ENCODE measurements at places on chromosomes 7 and 10.

GRCh38 chr7:25308906-25309705, 80.8 kb upstream of the NPVF start:
- DNase-seq, result no peak

DNA sequence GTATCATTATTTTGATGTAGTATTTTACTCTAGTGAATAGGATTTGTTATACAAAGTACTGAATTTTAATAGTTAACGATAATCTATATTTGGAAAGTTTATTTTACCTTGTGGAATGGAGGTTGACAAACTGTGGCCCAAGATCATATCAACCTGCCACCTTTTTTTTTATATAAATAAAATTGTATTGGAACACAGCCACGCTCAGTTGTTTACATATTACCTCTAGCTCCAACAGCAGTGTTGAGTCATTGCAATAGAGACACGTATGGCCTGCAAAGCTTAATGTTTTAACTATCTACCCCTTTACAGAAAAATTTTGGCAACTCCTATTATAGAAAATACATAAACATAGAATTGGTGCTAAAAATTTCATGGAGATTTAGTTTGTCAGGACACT, 239.3 kb downstream of the THSD7A start:
- no peak for DNase-seq

GRCh38 chr10:124657806-124658205, 86.4 kb downstream of the FAM53B start:
- DNase-seq, result no peak

DNA sequence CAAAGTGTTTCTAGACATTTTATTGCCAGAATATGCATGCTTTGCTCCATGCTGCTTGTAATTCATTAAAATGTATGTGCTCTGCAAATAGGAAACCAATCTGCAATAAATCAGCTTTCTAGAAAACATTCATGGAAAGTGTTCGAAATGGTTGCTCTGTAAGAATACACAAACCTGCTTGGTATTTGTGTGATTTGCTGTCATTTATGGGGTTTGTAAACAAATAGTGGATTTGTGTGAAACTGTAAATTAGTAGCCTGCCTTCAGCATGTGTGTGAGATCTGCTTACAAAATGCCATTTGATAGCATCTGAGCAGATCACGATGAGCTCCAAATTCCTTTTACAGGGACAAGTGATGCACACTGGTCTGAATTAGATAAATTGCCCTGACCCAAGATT, 219.0 kb upstream of the CSTF2T start:
- no peak for DNase-seq

GRCh38 chr7:81410471-81411117, 359.3 kb downstream of the HGF start:
- DNase-seq, result no peak

- no peak for DNase-seq
Measured at GRCh38 chr10:110524859-110525232, 27.1 kb downstream of the DUSP5 start.

GRCh38 chr7:46146454-46147255, 225.6 kb upstream of the IGFBP3 start:
- no peak for DNase-seq

DNA sequence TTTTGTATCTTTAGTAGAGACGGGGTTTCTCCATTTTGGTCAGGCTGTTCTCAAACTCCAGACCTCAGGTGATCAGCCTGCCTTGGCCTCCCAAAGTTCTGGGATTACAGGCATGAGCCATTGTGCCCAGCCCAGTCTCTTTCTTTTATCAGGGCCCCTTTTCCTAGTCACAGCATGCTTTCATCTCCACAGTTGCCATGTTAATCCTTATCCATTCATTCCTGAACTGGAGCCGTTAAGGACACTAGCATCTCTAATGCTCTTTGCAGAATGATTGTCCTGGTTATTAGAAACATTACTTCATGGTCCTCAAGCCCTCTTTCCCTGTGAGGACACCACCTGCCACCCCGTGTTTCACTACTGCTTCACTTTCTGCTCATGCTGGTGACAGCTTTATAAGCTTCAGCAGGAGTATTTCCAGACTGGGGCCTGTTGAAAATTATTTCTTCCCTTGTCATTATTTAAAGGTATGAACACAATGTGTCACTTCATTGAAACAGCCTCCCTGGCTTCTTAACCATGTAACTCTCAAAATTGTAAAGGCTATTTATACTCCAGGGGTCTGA, 313.9 kb downstream of the BMPER start:
- DNase-seq, result no peak

DNA sequence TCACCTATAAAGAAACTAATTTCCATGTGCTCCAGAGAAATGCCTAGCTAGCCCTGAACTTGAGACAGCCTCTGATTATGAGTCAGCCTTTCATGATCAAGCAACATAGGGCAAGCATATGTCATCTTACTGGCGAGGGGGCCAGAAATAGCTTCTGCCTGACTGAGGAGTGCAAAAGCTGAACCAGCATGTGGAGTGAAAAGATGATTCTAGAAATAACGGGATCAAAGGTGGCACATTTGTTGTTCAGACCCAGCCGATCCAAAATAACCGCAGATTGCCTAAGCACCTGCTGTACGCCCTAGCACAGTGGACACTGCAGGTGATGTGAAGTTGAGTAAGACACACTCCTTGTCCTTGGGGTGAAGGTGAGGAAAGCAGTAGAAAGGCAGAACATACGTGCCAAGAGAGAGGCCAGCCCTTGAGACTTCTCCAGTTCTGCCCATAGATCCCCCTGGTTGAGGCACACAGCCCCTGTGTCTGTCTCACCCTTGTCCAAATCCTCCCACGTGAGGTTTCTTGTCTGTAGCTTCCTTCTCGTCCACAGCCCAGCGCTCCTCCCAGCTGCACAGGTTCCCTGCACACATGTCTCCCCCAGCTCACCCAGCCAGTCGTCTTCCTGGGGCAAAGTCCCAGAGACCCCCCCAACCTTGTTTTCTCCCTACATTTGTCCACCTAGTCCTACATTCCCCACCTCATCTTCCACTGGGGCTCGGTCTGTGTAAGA, 2.8 kb upstream of the BCL7B start:
- peak; percentile 47 for DNase-seq

DNA sequence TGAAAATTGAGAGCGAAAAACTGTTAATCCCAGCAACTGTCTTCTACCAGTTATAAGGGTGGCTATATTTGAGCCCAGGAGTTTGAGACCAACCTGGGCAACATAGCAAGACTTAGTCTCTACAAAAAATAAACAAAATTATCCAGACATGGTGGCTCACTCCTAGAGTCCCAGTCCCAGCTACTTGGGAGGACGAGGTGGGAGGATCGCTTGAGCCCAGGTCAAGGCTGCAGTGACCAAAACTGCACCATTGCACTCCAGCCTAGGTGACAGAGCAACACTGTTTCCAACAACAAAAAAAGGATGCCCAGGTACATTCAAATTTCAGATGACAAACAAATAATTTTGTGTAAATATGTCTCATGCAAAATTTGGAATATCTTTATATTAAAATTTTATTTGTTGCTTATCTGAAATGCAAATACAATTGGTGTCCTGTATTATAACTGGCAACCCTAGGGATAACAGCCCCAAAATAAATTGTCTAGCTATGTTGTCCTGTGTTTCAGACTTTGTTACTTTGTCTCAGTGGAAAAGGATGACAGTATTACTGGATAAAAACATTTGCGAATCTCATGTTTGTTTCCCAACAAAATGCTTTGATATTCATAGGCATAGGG, 26.7 kb downstream of the FAM171A1 start:
- DNase-seq, result no peak

DNA sequence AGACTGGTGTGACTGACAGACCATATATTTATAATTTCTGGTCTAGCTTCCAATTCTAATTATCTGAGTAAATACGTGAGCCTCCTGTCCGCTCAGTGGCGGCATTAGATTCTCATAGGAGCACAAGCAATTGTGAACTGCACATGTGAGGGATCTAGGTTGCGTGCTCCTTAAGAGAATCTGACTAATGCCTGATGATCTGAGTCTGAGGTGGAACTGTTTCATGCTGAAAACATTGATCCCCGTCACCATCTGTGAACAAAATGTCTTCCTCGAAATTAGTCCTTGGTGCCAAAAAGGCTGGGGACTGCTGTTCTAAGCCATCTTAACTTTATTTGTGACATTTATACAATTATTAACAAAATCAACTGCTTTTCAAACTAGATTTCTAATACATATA, 164.7 kb upstream of the MEOX2 start:
- DNase-seq, result no peak

- DNase-seq, result peak; percentile 30
Measured at GRCh38 chr7:157412021-157412443, 75.2 kb downstream of the DNAJB6 start.
